Stimulated activated CD8-positive, alpha-beta memory T cell treated with anti-CD3 and anti-CD28 coated beads, Interleukin-7, amount 100 ng/mL, for 24 hours (primary cell): ENCODE measurements at places on chromosomes 2 and 18.

- no peak for DNase-seq
These were observed 245.8 kb downstream of the KCNS3 start for GRCh38 chr2:18124116-18124835.

GRCh38 chr2:127218812-127219170 lies 1.3 kb downstream of the CYP27C1 start:
- DNase-seq: no peak

DNA sequence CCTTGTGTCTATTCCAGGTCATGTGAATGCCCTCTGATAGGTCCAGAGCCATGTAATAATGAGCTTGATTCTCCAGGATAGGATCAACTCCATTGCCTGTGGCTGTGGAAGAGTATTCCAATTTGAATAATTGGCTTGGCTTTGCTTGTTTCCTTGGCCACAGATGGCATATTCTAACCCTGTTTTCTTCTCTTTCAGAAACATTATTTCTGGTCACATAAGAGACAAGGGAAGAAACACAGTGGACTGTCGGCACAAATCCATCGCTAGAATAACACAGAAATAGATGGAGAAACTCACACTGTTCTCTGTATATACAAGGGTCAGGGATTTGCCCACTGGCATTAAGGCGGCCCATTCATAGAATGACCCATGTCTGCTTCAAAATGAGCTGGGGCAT lies 278.4 kb upstream of the CCDC68 start:
- no peak for DNase-seq

GRCh38 chr2:47334356-47335136 lies 68.4 kb upstream of the MSH2 start:
- DNase-seq: no peak

DNA sequence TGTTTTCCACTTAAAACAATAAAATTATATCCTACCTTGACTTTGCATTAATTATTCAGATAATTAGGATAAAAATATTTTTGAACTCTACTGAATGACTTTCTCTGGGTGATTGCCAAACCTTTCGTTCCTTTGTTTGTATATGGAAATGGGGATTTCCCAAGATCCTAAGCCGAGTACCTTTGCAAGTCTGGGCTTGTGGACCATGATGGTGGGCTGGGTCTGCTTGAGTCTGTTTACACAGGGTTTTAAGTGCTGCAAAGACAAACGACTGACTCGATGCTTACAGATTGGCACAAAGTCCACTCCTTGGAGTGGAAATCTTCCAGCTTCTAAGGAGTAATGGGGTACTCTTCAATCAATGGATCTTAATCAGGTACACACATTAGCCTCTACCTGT lies 659.5 kb downstream of the TSN start:
- no peak for DNase-seq
